Activated T-helper 2 cell treated with anti-CD3 and anti-CD28 coated beads, Interferon-gamma antibody, Interleukin-2, Interleukin-4, amounts not matched to agents 10 μg/mL and 5 μg/mL and 100 μg/mL, durations not matched to agents 14 hours and 24 hours and 36 hours (primary cell): ENCODE measurements at places on chromosomes 5 and 9.
A peak's percentile ranks its signal among the peaks of the same experiment; 100 is the strongest.

GRCh38 chr5:61270510-61271165 lies 61.4 kb upstream of the ZSWIM6 start:
- H3K36me3 ChIP-seq, result no peaks in the 10 kb centered on the region
- H3K27me3 ChIP-seq, result peaks cover 4% of the 10 kb centered on the region
- DNase-seq, result no peak
- no peak overlapping the region for H3K4me3 ChIP-seq
- peaks cover 6% of the 10 kb centered on the region for H3K4me1 ChIP-seq
- H3K27ac ChIP-seq, result no peak overlapping the region

DNA sequence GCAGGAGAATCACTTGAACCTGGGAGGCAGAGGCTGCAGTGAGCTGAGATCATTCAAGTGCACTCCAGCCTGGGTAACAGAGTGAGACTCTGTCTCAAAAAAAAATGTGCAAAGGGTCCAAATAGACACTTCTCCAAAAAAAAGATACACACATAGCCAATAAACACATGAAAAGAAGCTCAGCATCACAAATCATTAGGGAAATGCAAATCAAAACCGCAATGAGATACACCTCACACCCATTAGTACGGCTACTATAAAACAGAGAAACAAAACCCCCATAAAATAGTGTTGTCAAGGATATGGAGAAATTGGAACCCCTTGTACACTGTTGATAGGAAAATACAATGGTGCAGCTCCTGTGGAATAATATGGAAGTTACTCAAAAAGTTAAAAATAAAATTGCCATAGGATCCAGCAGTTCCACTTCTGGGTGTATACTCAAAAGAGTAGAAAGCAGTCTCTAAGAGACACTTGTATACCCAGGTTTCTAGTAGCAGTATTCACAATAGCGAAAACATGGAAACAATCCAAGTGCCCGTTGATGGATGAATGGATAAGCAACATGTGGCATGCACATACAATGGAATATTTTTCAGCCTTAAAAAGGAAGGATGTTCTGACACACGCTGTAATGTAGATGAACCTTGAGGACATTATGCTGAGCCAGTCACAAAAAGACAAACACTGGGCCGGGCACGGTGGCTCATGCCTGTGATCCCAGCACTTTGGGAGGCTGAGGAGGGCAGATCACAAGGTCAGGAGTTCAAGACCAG lies 57.2 kb upstream of the PPARGC1B start:
- H3K36me3 ChIP-seq, result no peaks in the 10 kb centered on the region
- no peak for DNase-seq
- H3K4me1 ChIP-seq, result no peaks in the 10 kb centered on the region
- peaks cover 2% of the 10 kb centered on the region for H3K27me3 ChIP-seq
- no peak overlapping the region for H3K4me3 ChIP-seq
- H3K27ac ChIP-seq, result no peak overlapping the region

- H3K4me1 ChIP-seq, result peaks cover 31% of the 10 kb centered on the region
- no peaks in the 10 kb centered on the region for H3K27me3 ChIP-seq
- H3K36me3 ChIP-seq, result peaks cover 97% of the 10 kb centered on the region
- no peak overlapping the region for H3K4me3 ChIP-seq
These were observed 24.6 kb downstream of the ANXA6 start for GRCh38 chr5:151132963-151133362.

- no peak for DNase-seq
- no peaks in the 10 kb centered on the region for H3K36me3 ChIP-seq
- no peaks in the 10 kb centered on the region for H3K27me3 ChIP-seq
- no peak overlapping the region for H3K27ac ChIP-seq
- H3K4me1 ChIP-seq, result peaks cover 5% of the 10 kb centered on the region
- no peak overlapping the region for H3K4me3 ChIP-seq
These were observed 42.0 kb downstream of the SHB start for GRCh38 chr9:38026840-38027527.

GRCh38 chr9:35646153-35646532 lies 4.6 kb downstream of the SIT1 start:
- H3K36me3 ChIP-seq, result peaks cover 50% of the 10 kb centered on the region
- H3K27me3 ChIP-seq, result no peaks in the 10 kb centered on the region
- DNase-seq, result no peak
- peak overlapping the region; percentile 96 for H3K27ac ChIP-seq

GRCh38 chr5:154940772-154941620 lies at the start of gene MRPL22:
Gene MRPL22, plus strand, starts transcription at chr5:154941073. Its CDS starts 38 bp downstream, at chr5:154941111.
- peaks cover 11% of the 10 kb centered on the region for H3K36me3 ChIP-seq
- peak within 1 kb of the TSS; percentile 98 for H3K4me3 ChIP-seq
- peak; percentile 93 for DNase-seq
- H3K27ac ChIP-seq, result peak within 1 kb of the TSS; percentile 95
- H3K4me1 ChIP-seq, result peaks cover 32% of the 10 kb centered on the region
- H3K27me3 ChIP-seq, result no peaks in the 10 kb centered on the region

- no peak overlapping the region for H3K27ac ChIP-seq
- H3K4me3 ChIP-seq, result no peak overlapping the region
- H3K27me3 ChIP-seq, result no peaks in the 10 kb centered on the region
- peaks cover 19% of the 10 kb centered on the region for H3K4me1 ChIP-seq
These were observed 15.7 kb downstream of the PAM start for GRCh38 chr5:102770803-102771202.

GRCh38 chr9:277601-278295 lies 63.1 kb downstream of the DOCK8 start:
- no peaks in the 10 kb centered on the region for H3K27me3 ChIP-seq
- no peak overlapping the region for H3K27ac ChIP-seq
- no peak overlapping the region for H3K4me3 ChIP-seq
- DNase-seq, result no peak
- H3K36me3 ChIP-seq, result peaks cover 38% of the 10 kb centered on the region

DNA sequence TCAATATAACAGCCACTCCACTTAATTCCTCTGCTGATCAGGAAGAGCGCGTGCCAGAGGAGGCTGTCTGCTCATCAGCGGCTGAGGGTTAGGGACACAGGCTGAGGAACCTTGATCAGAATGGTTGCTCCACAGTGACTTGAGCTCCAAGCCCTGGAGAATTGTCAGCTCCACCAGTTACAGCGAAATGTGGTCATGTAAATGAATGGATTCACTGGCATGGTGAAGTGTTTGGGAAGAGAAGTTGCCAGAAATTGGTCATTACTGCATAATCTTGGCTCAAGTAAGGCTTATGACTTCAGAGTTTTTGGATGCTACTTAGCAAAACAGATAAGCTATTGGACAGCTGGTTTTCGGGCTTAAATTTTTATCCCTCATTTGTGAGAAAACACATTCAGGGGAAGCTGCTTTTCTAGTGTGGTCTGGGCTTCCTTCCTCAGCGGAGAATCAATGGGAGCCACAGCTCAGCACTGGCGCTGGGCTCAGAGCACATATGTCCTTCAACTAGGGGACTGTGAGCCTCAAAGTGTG lies 65.0 kb downstream of the PRRT1B start:
- no peak overlapping the region for H3K27ac ChIP-seq
- no peaks in the 10 kb centered on the region for H3K27me3 ChIP-seq
- no peak overlapping the region for H3K4me3 ChIP-seq
- no peaks in the 10 kb centered on the region for H3K4me1 ChIP-seq

DNA sequence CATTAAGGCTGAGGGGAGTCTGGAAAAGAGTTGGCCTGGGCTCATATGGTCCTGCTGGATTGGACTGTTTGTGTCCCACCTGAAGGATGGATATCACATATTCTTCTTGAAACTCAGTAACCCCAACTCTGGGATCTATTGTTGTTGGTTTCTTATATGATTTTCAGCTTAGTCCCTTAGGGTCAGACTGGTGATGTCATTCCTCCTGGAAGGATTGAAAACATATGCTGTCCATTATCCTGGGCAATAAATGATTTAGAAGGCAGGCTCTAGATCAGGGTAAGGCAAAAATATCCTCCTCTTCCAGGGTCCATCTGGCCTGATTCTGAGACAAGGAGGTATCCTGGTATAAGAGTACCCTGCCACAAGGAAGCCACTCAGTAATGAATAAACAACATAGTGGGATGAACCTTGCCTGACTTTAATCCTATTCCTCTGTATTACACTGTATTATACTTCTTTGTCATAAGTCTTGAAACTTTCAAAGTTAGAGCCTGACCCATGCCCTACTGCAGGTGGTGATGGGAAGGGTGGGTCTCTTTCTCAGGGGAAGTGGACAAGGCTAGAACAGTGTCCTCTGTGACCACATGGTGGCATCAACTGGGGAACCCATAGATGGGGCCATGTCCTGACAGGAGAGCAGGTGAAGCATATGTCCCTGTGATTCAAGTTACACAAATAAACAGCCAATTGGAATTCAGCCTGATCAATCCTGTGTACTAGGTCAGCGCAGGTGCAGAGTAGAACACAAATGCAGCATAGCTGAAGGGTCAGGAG lies 454.4 kb upstream of the TRPC7 start:
- no peak for DNase-seq
- no peaks in the 10 kb centered on the region for H3K27me3 ChIP-seq
- no peak overlapping the region for H3K27ac ChIP-seq
- no peaks in the 10 kb centered on the region for H3K4me1 ChIP-seq
- H3K36me3 ChIP-seq, result no peaks in the 10 kb centered on the region
- H3K4me3 ChIP-seq, result no peak overlapping the region

DNA sequence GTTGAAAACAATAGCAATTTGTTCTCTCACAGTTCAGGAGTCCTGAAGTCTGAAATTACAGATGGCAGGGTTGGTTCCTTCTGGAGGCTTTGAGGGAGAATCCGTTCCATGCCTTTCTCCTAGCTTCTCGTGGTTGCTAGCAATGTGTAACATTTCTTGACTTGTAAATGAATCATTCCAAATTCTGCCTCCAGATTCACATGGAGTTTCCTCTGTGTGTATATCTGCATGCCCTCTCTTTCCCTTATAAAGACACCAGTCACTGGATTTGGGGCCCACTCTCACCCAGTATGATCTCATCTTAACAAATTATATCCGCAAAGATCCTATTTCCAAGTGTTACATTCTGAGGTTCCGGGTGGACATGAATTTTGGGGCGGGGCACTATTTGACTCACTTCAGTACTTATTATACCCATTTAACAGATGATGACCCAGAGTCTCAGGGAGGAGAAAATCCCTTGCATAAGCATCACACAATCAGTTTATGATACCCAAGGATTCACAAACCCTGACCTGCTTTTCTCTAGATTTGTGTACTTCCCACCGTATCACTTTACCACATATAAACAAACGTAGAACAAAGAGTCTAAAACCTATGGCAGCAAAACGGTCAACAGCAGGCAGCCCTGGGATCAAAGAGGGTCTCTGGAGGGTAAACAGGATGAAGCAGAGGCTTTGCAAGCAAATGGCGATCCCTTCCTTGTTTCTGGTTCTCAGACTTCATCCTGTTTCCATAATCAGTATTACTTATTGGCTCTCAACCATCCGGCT lies 93.7 kb downstream of the C9orf152 start:
- H3K27ac ChIP-seq, result peak overlapping the region; percentile 24
- peaks cover 30% of the 10 kb centered on the region for H3K36me3 ChIP-seq
- H3K4me1 ChIP-seq, result peaks cover 25% of the 10 kb centered on the region

GRCh38 chr5:142053426-142054151 lies 40.8 kb upstream of the GNPDA1 start:
- no peaks in the 10 kb centered on the region for H3K36me3 ChIP-seq
- no peaks in the 10 kb centered on the region for H3K27me3 ChIP-seq
- peak overlapping the region; percentile 23 for H3K27ac ChIP-seq
- H3K4me1 ChIP-seq, result peaks cover 23% of the 10 kb centered on the region
- no peak for DNase-seq

DNA sequence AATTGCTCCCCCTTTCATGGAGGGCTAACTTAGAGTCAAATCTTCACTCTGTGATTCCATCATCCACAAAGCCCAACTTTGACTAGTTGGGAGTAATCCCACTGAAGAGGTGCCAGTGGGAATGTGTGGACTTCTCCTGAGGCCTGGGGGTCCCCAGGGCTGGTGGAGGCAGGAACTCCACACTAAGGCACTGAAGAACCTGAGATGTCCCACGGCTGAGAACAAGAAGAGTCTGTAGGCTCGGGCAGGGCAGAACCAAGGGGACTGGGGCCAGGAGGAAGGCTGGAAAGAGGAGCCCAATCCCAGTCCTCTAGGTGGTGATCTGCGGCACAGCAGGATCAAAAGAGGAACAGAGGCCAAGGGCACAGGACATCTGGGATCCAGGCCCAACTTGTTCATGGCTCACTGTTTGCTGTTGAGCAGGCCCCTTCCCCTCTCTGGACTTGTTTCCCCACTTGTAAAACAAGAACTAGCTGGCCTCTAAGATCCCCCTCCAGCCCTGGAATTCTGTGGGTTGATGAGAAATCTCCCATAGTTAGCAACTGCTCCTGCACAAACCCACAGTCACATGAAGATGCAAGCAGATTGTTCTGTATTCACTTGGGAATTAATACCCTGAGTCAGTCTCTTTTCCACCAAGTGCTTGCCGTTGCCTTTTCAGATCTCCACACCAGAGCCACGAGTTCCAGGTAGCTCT lies 32.7 kb upstream of the ALDH1B1 start:
- peaks cover 4% of the 10 kb centered on the region for H3K4me1 ChIP-seq
- H3K36me3 ChIP-seq, result no peaks in the 10 kb centered on the region
- no peak overlapping the region for H3K27ac ChIP-seq
- DNase-seq, result no peak
- H3K27me3 ChIP-seq, result no peaks in the 10 kb centered on the region

- DNase-seq, result no peak
- H3K27ac ChIP-seq, result no peak overlapping the region
- no peaks in the 10 kb centered on the region for H3K36me3 ChIP-seq
- H3K4me3 ChIP-seq, result no peak overlapping the region
- no peaks in the 10 kb centered on the region for H3K4me1 ChIP-seq
- H3K27me3 ChIP-seq, result peaks cover 22% of the 10 kb centered on the region
These were observed 7.7 kb downstream of the LHFPL2 start for GRCh38 chr5:78640662-78641474.

DNA sequence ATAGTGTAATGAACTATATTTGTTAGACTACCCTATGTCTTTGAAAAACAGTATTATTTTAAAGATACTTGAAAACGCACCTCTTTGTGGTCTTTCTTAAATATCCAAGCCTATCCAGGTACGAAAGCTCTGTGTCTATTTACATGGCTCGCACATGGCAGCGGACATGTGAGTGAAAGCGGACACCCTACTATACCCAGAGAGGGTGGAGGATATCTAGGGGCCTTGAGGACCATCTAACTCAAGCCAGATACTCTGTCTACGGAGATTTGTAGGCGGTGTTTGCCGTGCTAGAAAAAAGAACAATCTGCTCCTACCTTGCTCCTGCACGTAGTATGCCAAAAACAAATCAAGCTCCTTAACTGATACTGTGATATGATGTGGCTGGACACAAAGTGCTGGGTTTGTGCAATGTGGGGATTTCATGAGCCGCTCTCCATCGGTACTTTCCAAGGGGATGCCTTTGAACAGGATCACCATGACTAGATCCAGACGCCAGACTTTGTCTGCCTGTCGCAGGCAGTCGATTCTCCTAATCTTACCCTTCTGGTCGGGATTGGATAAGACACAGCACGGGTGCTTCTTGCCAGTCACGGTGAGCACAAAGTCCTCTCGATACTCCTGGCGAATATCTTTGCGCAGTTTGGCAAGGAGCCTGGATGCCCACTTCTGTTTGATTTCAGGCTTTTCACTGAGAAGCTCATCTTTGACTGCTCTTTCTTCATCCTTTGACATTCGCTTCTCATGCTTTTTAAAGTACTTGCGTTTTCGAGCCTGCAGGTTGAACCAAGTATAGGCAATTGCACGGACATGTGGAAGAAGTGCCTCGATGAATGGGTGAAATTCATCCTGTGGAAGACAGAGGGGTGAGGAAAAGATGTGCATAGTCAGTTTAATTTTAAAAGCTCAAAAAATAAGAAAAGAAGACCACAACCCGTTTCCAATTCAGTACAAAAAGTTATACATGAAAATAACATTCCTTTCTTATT lies 7.0 kb downstream of the NFIB start:
- H3K36me3 ChIP-seq, result no peaks in the 10 kb centered on the region
- DNase-seq, result no peak
- H3K4me3 ChIP-seq, result no peak overlapping the region
- H3K27ac ChIP-seq, result no peak overlapping the region
- H3K4me1 ChIP-seq, result peaks cover 2% of the 10 kb centered on the region
